ENCODE measurements at places on chromosomes 3 and 15. TPM values are rescaled to one million over a fixed set of nuclear protein-coding genes. Genes with fewer than 3 reads are reported as not detected.

DUOX1 gene
- under 0.01 TPM for total RNA-seq

ALDH1L1 gene
- total RNA-seq = not detected

KCNMB3 gene
- 0.94 TPM for total RNA-seq

TUSC7 gene
- total RNA-seq = not detected

TMEM212 gene
- not detected for total RNA-seq

SV2B gene
- total RNA-seq = under 0.01 TPM

ACP3 gene
- 1.4 TPM for total RNA-seq

PROK2 gene
- total RNA-seq = not detected

Data from bronchial smooth muscle cell (primary cell).